ENCODE measurements at places on chromosomes 11 and 22.

- DNase-seq = no peak
Observed at GRCh38 chr22:22038178-22038880, 55.7 kb upstream of the TOP3B start.

DNA sequence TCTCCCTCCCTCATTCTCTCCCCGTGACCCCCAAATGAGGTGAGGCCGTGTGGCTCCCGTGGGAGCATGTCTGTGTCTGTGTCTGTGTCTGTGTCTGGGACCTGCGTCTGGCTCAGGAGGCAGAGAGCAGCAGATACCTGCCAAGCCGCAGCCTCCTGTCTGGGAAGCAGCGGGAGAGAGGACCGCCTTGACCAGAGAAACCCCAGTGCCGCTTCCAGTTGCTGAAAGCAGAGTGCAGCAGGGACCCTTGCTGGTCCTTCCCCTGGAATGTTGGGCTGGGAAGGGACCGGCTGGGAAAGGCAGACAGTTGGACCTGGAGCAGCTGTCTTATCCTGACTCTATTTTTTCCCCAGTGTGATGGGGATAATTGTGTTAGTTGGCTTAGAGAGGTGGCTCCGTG is 525 bp downstream of the CSDC2 start:
- DNase-seq = no peak

DNA sequence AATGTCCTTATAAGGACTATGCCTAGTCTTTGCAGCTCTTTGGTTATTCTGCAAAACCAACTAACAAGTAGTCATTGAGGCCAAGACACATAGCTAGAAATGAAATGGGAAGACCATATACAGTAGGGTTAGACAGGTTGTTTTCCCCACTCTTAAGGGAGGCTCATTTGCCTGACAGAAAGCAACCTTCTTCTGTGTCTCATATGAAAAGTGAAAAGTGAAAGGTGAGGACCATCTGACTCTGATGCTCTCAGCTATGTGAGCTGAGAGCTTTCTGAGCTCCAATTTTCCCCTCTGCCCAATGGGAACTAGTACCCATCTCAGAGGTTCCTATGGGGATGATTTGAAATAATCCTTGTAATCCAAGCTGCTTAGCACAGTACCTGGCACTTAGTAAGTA is 142.0 kb upstream of the BDNF start:
- DNase-seq = no peak

DNA sequence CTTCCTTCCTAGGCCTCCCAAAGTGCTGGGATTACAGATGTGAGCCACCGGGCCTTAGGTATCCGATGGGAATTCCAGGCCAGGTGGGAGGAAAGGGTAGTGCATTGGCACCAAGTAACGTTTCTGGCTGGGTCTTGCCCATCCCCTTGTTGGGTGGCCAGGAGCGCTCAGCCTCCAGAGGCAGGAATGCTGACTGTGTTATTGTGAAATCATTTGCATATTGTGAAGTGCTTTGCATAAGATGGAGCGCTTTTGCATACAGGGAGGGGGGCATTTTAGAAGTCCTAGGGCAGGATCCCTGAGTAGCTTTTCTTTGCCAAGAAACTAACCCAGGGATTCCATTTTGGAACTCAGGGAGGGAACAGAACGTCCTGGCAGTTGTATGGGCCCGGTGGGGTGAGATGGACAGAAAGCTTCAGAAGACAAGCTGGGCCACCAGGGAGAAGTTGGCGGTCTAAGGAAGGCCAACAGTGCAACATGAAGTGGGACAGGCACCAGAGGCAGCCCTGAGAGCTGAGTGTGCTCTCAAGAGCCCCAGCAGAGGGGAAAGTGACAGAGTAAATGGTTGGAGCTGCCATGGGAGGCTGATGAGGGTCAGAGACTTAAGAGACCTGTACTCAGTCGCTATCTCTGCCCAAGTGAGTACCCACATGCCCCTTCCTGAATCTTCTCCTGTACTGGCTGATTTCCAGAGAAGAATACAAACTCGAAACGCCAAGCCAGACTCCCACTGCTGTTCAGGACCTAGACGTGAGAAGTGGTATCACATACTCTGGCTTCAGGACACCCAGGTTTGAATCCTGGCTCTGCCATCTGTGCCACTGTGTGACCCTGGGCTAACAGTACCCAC is 1.3 kb upstream of the SLC39A13 start:
- DNase-seq = no peak

DNA sequence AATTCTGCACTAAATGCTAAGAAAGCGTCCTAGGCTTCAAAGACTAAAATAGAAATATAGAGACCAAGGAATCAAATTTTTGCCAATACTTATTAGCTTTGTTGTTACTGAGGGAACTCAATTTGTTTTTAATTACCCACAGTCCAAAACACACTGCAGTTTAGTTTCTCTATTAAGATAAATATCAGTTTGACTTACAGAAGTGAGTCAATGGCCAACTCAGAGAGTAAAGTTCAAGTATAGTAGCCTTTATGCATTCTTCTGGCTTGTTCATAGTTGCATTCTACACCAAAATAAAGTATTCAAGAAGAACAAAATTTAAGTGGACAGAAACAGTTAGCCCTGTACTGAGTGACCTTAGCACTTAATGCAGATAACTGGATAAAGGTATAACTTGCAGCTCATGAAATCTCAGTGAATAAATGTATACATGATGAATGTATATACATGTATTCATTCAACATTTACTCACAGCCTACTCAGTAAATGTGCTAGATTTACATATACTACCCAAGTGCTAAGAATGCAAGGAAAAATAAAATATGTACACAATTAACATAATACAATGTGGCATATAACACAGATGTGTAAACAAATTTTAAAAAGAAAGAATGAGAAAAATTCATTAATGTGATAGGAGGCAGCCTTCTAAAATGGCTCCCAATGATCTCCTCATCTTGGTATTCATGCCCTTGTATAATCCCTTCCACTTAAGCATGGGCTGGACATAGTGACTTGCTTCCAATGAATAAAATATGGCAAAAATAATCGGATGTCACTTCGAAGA is 9.7 kb upstream of the RNF141 start:
- DNase-seq = no peak

DNA sequence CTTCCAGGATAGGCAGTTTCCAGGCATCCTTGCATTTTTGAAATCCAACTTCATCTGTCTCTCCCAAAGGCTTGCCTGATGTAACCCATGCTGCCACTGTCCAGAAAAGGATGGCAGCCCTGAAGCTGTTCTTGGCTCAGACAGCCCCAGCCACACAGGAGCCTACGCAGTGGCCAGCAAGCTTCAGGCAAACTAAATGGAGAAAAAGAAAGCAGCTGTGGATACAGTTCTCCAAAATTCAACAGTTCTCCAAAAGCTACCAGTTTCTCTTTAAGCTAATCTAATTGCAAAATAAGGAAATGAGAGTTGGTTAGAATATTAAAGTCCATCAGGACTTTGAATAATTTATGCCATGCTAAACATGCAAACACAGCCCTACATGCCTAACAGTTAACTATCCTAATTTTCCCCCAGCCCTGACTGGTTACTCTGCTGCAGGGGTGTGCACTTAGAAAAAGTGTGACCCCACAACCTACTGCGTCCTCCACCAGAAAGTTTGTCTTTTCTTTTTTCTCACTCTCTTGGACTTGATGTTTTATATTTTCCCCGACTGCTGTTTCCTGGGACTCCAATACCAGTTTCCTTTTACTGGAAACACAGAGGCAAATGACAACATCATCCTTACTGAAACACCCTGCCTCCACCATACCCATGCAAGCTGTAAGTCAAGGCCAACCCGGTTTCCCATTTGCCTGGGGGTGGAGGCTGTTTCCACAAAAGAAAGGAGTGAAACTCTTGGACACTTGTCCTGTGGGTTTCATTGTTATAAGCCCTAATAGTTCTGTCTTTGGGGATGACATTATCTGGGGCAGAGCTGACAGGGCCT is 69.1 kb upstream of the OR5AN1 start:
- no peak for DNase-seq

DNA sequence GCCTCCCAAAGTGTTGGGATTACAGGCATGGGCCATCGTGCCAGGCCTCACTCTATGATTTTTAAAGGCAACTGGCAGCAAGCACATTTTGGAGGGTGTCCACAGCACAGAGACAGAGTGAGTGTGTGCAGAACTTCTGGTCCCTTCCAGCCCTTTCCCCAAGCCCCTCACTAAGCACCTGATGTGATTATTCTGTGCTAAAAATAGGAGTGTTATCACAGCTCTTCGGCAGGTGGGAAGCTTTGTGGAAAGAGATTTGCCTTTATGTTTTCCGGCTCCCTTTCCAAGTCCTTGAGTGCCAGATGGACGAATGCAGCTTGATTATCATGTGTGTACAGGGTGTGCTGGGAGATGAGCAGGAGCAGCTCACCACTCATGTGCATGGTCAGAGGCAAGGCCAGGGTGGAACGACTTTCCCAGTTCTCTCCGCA is 310.8 kb downstream of the DDX10 start:
- no peak for DNase-seq

GRCh38 chr22:46815559-46815895 is 53.1 kb downstream of the TBC1D22A start:
- no peak for DNase-seq

- no peak for DNase-seq
Observed at GRCh38 chr11:120579611-120580031, 68.1 kb downstream of the GRIK4 start.

GRCh38 chr22:45760682-45761081 is 89.0 kb downstream of the ATXN10 start:
- DNase-seq = no peak

GRCh38 chr11:35114906-35115687 is 23.9 kb upstream of the CD44 start:
- no peak for DNase-seq

DNA sequence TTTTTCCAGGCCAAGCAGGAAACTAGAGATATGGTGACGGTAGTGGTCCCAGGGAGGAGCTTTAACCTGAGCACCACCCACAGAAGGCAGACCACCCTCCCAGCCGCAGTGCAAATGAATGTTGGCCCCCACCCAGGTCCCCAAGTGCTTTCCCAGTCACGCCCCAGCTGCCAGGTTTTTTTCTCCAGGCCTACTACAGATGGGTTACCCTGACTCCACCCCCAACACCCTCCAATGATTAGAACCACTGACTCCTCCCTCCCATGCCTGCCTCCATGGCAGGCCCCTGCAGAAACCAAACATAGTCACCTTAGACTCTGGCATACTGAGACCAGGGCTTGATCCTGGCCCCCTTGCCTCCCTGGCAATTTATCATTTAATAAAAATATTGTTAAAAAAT is 58.7 kb upstream of the CHST1 start:
- DNase-seq = no peak

GRCh38 chr11:64670975-64671374 is 52.0 kb downstream of the NRXN2 start:
- no peak for DNase-seq

DNA sequence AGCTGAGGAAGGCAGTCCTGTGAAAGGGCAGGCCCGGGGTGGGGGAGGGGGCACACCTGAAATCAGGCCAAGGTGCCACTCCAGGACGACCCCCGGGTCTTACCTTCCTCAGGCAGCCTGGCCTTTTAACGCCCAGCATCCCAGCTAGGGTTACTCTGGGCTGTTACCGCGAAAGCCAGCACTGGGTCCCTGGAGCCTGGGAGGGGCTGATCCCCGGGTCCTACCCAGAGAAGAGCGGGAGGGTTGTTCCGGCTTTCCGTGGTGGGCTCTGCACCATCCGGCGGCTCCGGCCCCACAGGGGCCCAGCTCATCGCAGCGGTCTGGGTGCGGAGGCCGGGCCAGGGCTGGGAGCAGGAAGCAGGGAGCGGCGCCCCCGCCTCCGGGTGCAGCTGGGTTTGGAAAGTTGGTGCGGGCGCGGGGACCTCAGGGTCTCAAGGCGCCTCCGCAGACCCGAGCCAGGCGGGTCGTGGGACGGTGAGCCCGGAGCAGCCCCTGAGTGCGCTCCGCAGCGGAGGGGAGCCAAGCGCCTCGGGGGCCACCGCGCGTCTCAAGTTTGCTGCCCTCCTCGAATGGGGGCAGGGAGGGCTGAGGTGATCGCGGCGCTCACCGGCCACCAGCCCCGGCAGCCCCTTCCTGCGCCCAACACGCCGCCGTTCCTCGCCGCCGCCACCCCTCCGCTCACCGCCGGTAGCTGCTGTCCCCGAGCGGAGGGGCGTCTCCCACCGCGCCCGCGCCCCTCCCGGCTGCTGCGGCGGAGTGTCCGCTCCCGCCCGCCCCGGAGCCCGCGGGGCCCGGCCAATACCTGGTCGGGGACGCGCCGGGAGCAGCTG is 831 bp downstream of the CHST1 start:
- DNase-seq = no peak

- no peak for DNase-seq
Observed at GRCh38 chr11:117248341-117248740, 15.9 kb downstream of the RNF214 start.

DNA sequence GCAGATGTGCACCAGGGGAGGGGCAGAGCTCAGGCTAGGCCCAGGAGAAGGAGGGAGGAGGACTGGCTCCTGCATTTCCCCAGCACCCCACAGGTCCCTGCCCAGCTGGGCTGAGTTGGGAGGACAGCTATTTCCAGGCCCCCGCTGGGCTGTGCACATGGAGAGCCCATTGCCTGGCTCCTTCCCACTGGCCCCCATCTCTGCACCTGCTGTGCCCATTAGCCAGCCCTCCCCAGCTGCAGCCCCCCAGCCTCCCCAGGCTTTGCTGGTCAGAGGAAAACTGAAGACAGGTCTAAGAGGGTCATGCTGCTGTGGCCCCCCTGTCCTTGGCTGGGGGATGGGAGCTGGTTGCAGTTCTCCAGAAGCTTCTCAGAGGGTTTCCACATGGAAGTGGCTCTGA is 81.8 kb upstream of the SHANK2 start:
- no peak for DNase-seq

GRCh38 chr11:61946894-61947293 is 3.3 kb upstream of the BEST1 start:
- no peak for DNase-seq

DNA sequence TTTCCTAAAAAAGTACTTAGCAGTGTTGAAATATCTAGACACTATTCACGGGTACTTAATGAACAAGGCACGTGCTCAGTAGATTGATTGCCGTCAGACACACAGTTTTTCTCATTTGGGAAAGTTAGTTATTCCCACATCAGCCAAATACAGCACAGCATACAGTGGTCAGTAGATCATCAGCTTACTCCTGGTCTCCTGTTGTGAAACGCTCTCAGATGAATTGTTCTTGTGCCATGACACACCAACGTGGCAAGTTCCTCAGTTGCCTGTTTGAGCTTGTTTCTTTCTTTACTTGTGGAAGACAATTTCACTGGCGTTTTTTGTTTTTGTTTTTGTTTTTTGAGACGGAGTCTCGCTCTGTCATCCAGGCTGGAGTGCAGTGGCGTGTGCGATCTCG is 8.6 kb downstream of the TAB1 start:
- DNase-seq = no peak
